SK-N-SH treated with all-trans-retinoic acid at 6 μM for 48 hours (cell line): ENCODE measurements at places on chromosomes 7 and 10.

GRCh38 chr7:134669845-134670373 lies 23.3 kb downstream of the BPGM start:
- ATAC-seq, result peak; percentile 97

- ATAC-seq, result no peak
These were observed 97.4 kb downstream of the FGFR2 start for GRCh38 chr10:121500701-121501332.

DNA sequence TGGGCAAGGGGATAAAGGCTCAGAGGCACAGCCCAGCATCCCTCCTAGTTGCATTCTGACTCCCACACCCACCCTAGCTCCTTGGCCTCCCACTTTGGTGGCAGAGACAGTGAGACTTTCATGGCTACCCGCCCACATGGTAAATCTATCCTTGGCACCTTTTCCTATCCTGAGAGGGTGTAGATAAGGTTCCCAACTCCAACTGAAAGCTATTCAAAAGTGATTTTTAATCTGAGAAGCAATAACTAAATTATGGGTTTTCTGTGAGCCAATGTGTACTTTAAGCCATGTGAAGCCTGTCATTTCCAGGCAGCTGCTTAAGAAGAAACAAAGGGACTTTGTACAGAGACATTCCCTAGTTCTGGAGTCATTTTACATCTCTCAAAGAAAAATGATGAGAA lies 9.1 kb downstream of the LAMB1 start:
- ATAC-seq, result no peak

DNA sequence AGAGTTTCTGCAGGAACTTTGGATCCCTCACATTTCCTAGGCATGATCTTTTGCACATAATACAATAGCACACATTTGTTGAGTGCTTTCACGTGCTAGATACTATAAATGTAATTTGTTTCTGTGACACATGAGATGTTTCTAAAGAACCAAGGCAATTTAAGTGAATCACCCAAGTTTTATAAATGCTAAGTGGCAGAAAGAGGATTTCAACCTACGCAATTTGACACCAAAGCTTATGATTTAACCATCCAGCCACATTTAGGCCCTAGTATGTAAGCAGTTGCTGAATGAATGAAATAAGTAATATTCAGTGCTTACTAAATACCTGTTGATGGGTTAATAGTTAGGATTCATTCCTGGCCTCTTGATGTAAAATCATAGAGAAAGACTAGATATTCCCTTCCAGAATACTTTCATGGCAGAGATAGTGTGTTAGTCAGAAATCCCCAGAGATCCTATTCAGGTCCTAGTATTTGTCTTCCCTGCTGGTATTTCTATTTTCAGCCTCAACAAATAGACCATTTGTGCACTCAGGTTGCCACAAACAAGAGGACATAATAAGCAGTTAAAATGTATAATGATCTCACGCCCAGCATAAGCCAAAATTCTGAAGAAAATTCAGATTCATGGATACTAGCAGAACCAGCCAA lies 572.6 kb downstream of the IPMK start:
- no peak for ATAC-seq

DNA sequence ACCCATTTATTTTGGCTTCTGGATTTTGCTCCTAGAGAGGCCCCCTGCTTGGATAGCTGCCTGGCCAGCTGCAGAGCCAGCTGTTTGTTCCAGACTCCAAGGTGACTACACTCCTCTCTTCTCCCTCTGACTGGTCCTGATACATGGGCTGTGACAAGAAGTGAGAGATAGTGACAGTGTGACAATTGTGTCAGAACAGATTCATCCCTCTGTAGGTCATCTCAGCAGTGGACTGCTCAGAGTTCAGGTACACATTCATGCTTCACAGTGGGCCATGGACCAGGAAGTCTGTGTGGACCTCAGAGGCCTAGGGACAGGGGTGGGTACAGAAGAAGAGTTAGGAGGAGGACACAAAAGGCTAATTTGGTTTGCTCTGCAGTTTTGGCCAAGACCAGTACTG lies 188.2 kb upstream of the MKLN1 start:
- no peak for ATAC-seq

DNA sequence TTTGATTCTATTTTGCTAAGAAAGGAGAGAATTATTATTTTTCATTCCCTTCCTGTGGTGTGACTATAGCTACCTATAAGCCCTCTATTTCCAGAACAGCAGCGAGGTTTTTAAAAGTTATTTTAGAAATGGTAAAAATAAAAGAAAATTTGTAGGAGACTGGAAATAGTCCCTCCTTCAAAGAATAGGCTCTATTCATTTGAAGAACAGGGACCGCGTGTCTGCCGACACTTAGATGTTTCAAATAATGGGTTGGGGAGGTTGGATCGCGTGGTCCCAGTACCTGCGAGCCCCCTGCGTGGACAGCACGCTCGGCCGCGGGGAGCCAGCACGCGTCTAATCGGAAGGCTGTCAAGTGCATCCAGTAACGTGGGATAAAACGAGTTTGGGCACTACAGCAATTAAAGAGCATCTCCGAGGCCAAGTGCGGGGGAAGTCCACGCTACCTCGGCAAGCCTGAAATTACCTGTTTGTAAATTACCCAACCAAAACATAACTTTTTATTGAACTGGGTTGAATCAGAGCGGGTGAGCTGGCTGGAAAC lies 1.0 kb downstream of the CACNA2D1 start:
- peak; percentile 3 for ATAC-seq

- no peak for ATAC-seq
These were observed 171.9 kb downstream of the NSUN6 start for GRCh38 chr10:18479502-18479901.

- ATAC-seq, result no peak
These were observed 247.7 kb downstream of the AHR start for GRCh38 chr7:17546189-17546588.

GRCh38 chr7:96700516-96700915 lies 9.1 kb downstream of the SEM1 start:
- no peak for ATAC-seq

GRCh38 chr10:97960269-97961056 lies 70.0 kb downstream of the CRTAC1 start:
- ATAC-seq, result no peak

DNA sequence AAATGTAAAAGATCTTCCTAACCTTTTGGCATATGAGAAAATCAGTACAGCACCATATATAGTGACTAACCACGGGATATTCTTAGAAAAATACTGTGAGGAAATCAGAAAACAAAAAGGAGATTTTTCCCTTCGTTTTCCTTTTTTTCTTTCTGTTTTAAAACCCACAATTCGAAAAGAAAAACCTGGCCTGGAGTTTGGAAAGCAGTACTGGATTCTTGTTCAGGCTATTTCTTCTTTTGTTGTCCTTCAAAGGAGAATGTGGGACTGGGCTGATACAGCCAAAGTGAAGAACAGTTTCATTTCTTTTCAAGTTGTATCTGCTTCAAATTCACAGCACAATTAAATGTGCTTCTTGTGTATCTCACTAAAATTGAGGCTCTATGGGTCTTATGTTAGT lies 156.8 kb upstream of the PHYHIPL start:
- ATAC-seq, result no peak

GRCh38 chr7:139106959-139107358 lies 2.6 kb downstream of the ZC3HAV1 start:
- no peak for ATAC-seq

DNA sequence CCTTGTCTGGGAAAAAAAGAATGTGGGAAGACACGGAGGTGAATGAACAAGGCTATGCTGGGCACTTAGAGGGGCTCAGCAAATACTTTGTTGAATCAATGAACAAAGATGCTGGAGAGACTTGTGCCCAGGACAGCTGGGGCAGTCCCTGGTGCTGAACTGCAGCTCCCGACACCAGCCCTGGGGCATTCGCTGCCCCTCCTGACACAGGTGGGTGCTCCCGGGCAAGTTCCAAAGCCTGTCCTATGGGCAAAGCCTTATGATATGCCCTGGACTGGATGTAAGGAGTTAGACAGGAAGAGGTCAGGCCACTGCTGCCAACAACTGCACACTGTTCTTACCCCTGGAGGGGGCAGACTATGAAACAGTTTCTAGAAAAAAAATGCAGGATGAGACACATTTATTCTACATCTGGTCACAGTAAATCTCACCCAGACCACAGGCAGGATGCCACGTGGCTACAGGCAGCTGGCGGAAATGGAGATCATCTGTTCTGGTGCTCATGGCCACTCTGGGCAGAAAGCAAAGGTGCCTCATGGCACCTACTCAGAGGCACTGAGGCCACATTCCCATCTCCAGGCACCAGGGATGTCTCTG lies 21.9 kb upstream of the FRAT2 start:
- no peak for ATAC-seq

DNA sequence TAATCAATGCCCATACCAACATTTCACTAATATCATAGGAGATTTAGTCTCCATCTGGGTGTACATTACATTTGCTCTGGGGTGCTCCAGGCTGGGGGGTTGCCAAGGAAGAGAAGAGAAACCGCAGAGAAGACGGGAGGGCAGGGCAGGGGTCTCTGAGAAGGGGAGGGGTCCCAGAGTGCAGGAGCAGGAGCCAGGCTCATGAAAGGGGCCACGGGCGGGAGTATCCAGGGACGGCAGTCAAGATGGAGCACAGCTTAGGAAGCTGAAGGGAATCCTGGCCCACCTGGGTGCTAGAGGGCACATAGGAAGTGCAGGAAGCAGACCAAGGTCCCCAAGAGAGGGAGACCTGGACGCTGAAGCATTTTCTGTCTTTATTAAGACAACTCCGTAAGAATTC lies 2.2 kb downstream of the LEP start:
- ATAC-seq, result no peak

GRCh38 chr7:5769571-5769970 lies 11.9 kb downstream of the RNF216 start:
- ATAC-seq, result no peak

- ATAC-seq, result no peak
These were observed 173.7 kb downstream of the LRMDA start for GRCh38 chr10:75605096-75605495.

- ATAC-seq, result no peak
These were observed 219.8 kb upstream of the SMIM30 start for GRCh38 chr7:113338071-113338696.

DNA sequence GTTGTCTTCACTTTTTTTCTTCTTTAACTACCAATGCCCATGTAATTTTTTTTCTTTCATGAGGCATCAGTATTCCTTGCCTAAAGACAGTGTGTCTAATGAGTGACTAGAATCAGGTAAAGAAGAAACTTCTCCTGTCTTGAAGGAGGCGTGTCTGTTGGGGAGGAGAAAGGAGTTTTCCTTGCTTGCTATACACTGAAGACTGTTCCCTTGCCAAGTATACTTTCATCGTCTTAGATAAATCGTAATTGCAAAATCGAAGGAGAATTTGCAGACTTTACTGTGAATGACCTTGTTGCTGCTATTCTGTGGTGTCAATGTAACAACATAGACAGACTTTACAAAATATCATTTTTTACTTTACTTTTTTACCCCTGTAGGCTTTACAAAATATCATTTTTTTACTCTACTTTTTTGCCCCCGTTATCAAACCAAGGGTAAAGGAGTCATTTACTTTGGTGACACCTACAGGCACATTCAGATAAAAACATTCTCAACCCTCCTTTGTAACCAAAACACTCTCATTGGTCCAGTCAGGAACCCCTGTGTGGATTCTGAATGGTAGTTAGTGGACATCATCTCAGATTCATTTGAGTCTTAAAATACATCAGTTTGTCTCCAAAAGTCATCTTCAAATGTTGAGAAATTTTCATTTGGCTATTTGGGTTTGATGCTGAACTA lies 232.4 kb downstream of the AHR start:
- ATAC-seq, result peak; percentile 86

DNA sequence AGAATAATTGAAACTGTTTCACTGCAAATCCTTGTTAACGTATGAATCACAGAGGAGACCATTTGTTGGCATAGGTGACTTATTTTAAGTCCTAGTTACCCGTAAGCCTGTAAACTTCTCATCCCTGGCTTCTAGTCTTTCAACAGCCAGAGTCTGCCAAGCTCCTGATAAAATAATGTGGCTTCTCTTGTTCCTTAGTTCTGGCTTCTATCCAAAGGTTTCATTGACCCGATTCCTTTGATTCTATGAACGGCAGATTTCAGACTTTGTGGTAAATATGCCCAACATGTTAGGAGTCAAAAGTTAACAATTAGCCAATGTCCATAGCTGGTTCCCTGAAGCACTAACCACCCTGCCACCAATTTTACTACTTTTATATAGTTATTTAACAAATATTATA lies 23.3 kb downstream of the DNAH11 start:
- ATAC-seq, result no peak

GRCh38 chr10:92757711-92758104 lies 68.0 kb downstream of the HHEX start:
- no peak for ATAC-seq

- peak; percentile 12; the same call in 1 of the 3 replicates for ATAC-seq
These were observed 439 bp upstream of the EMX2 start for GRCh38 chr10:117541909-117542705.
